ENCODE measurements at places on chromosomes 5 and 9.

DNA sequence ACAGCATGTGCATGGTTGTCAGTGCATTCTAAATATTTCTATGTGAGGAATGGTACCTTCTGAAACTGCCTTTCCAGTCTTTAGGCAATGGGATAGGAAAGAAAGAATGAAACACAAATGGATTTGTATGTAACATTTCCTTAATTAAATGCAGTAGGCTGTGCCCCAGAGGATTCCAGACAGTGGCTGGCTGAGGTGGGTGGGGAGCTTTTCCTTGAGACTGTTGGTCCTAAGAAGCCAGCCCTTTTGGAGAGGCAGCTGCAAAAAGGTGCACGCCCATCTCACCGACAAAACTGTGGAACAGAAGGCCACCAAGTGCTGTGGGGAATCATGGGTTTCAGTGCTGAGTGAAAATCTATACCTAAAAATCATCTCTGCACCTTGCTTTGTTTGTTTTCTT is 6.8 kb upstream of the CKMT2 start:
- H3K4me3 ChIP-seq, result no peak overlapping the region
- no peaks in the 10 kb centered on the region for H3K36me3 ChIP-seq
- no peaks in the 10 kb centered on the region for H3K4me1 ChIP-seq
- no peaks in the 10 kb centered on the region for H3K27me3 ChIP-seq
- H3K27ac ChIP-seq, result no peak overlapping the region
- DNase-seq, result no peak

GRCh38 chr9:89359751-89360261 is 41.5 kb downstream of the SECISBP2 start:
- peaks cover 77% of the 10 kb centered on the region for H3K36me3 ChIP-seq
- H3K27ac ChIP-seq, result no peak overlapping the region
- DNase-seq, result no peak
- no peaks in the 10 kb centered on the region for H3K27me3 ChIP-seq
- H3K4me3 ChIP-seq, result no peak overlapping the region

GRCh38 chr5:180034564-180034963 is 37.0 kb downstream of the RNF130 start:
- no peaks in the 10 kb centered on the region for H3K27me3 ChIP-seq
- DNase-seq, result no peak
- H3K4me3 ChIP-seq, result no peak overlapping the region
- H3K4me1 ChIP-seq, result no peaks in the 10 kb centered on the region
- H3K27ac ChIP-seq, result no peak overlapping the region

GRCh38 chr5:150079909-150080461 is 6.4 kb downstream of the CSF1R start:
- no peaks in the 10 kb centered on the region for H3K36me3 ChIP-seq
- H3K27me3 ChIP-seq, result peaks cover 11% of the 10 kb centered on the region
- no peak for DNase-seq

- no peak for DNase-seq
- H3K27ac ChIP-seq, result peak overlapping the region; percentile 30
- H3K27me3 ChIP-seq, result no peaks in the 10 kb centered on the region
Observed at GRCh38 chr5:132475987-132476875, 14.3 kb downstream of the IRF1 start.

- no peak overlapping the region for H3K4me3 ChIP-seq
- no peaks in the 10 kb centered on the region for H3K36me3 ChIP-seq
- H3K27ac ChIP-seq, result no peak overlapping the region
- peaks cover 15% of the 10 kb centered on the region for H3K4me1 ChIP-seq
- H3K27me3 ChIP-seq, result no peaks in the 10 kb centered on the region
- no peak for DNase-seq
Observed at GRCh38 chr5:173891308-173892116, 3.4 kb downstream of the CPEB4 start.

- no peak overlapping the region for H3K4me3 ChIP-seq
- H3K27ac ChIP-seq, result no peak overlapping the region
- no peak for DNase-seq
- no peaks in the 10 kb centered on the region for H3K27me3 ChIP-seq
Observed at GRCh38 chr9:31587146-31587545, 797.3 kb upstream of the ACO1 start.

- H3K4me3 ChIP-seq, result no peak overlapping the region
- no peaks in the 10 kb centered on the region for H3K27me3 ChIP-seq
- no peak for DNase-seq
- H3K36me3 ChIP-seq, result no peaks in the 10 kb centered on the region
- no peak overlapping the region for H3K27ac ChIP-seq
Observed at GRCh38 chr5:90170261-90170660, 239.3 kb downstream of the CETN3 start.

DNA sequence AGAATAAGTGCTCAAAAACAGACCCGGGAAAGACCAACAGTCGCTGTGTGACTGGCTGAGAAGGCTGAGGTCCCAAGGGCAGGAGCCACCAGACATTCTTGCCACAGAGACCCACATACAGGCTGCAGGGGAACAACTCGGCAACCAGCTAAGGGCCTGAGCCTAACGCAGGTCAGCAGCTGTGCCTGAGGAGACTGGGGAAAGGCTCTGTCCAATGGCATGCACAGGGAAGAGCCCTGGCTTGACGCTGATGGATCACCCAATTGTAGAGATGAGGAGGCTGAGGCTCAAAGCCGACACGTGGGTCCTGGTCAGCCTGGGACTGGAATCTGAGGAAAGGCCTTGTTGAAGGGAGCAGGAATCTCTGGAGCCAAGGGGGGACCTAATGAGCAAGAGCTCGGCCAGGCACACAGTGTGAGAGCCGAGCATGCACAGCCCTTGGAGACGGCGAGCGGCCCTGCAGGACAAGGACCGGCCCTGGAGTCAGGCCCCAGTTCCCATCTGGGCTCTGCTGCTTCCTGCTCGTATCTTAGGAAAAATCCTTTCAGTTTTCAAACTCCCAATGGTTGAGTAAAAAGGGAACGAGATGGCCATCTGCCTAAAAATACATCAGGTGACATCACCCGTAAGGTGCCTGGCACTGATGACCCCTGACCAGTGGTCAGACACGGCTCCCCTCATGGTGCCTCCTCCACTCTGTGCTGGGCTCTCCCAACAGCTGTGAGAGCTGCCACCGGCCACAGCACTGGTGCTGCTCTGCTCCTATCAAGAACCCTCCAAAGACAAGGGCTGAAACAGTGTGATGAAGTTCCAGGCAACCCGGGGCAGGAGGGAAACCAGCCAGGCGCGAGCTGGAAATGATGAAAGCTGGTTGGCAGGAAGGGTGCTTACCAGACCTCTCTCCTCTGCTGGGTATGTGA is 16.4 kb downstream of the LMAN2 start:
- H3K4me3 ChIP-seq, result no peak overlapping the region
- H3K27ac ChIP-seq, result no peak overlapping the region
- peaks cover 95% of the 10 kb centered on the region for H3K36me3 ChIP-seq
- H3K27me3 ChIP-seq, result no peaks in the 10 kb centered on the region
- DNase-seq, result no peak

DNA sequence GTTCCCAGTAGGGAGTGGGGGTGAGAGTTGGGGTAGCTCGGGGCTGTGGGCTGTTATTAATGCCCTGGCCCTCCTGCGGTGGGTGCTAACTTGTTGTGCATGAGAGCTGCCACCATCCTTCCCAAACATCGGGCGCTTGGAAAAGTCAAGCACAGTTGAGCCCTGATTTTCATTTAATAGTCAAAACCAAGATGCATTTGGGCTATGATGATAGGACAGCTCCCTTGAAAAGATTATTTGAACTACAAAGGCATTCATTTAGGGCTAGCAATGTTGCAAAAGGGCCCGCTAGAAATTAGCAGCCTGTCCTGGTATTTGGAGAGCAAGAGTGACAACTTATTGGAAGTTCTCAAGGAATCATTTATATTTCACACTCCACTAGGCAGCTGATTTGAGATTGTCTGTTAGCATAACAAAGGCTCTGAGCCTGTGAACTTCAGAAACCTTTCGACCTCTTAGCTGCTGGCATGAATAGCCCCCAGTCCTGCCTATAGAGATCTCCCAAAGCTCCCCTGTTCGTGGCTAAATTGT is 128.2 kb upstream of the TMEM161B start:
- H3K36me3 ChIP-seq, result no peaks in the 10 kb centered on the region
- H3K27me3 ChIP-seq, result no peaks in the 10 kb centered on the region
- no peak for DNase-seq
- no peaks in the 10 kb centered on the region for H3K4me1 ChIP-seq

- H3K4me1 ChIP-seq, result no peaks in the 10 kb centered on the region
- DNase-seq, result no peak
- H3K27me3 ChIP-seq, result no peaks in the 10 kb centered on the region
- H3K4me3 ChIP-seq, result no peak overlapping the region
- no peaks in the 10 kb centered on the region for H3K36me3 ChIP-seq
Observed at GRCh38 chr5:16489322-16489791, 23.8 kb upstream of the ZNF622 start.

- H3K36me3 ChIP-seq, result no peaks in the 10 kb centered on the region
- no peak overlapping the region for H3K4me3 ChIP-seq
- no peak for DNase-seq
- no peak overlapping the region for H3K27ac ChIP-seq
Observed at GRCh38 chr5:94402096-94402495, 216.3 kb downstream of the KIAA0825 start.

DNA sequence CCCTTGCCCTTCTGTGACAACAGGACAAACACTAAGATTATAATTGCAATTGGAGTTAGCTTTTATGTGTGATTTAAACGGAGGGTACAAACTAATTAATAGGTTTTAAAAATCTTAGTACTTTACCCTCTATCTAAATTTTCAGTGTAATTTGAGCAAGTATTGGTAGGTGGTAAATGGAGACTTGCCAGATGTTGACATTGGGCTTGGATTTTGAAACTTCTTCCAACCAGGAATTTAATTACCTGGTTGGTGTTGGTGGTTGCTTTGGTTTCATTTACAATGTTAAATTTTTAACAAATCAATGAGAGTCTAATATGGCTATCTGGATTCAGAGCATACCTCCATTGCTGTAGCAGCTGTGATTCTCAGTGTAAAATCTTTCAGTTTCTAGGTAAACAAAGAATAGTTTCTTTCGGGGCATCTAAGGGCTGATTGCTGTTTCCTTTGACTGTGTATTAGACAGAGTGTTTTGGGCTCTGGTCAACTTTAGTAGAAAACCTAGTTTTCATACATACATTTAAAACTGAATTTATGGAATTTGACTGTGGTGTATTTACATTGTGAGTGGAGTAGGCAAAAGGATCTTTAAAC is 1.9 kb downstream of the DAPK1 start:
- no peaks in the 10 kb centered on the region for H3K36me3 ChIP-seq
- H3K4me3 ChIP-seq, result no peak overlapping the region
- H3K4me1 ChIP-seq, result no peaks in the 10 kb centered on the region
- no peak for DNase-seq
- peaks cover 6% of the 10 kb centered on the region for H3K27me3 ChIP-seq
- H3K27ac ChIP-seq, result no peak overlapping the region

Measured in effector memory CD4-positive, alpha-beta T cell (primary cell).